ENCODE measurements at places on chromosomes 5 and 9. TPM values are rescaled to one million over a fixed set of nuclear protein-coding genes. Genes with fewer than 3 reads are reported as not detected.
A peak's percentile ranks its signal among the peaks of the same experiment; 100 is the strongest.

DNA sequence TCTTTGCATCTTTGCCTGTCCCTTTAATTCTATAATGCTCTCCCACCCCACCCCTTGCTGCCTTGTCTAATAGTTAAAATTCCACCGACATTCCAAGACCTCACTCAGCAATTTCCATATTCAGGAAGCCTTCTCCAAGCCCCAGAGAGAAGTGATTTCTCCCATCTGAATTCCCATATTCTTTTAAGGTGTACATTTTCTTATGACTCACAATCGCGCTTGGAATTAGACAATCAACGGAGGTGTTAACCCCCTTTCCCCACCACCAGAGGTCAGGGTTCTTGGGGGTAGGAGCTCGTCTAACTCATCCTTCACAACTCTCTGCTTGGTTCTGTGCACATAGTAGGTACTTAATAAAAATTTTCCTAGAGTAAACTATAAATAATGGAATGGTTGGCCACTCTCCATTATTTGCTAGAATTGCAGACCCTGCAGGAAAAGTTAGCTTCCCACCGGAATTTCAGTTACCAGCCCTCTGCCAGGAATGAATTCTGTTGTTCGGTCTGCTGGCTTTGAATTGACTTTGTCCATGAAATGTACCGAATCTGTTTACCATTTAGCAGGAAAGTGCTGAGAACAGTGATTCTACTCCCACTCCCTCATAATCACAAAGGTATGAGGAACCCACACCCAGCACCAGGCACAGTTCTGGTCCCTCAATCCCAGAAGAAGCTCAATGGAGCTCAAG lies 5.0 kb downstream of the KCNIP1 start:
- H3K4me3 ChIP-seq, result no peak overlapping the region
- H3K27ac ChIP-seq, result no peak overlapping the region

DNA sequence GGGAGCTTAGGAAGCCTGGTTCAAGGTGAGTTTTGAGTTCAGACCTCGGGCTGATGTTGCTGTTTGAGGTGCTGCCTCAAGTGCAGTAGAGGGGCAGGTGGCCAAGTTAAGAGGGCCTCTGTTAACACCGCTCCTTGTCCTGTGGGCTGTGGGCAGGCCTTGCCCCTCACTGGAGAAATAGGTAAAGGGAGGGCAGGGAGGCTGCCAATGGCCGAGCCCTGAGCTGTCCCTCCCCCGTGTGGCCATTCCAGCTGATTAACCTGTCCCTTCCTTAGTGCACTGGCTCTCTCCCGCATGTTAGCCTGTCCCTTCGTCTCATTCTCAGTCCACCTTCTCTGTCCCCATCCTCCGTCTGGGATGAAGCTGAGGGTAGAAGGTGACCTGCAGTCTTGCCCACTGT lies 21.4 kb downstream of the CNTFR start:
- no peak overlapping the region for H3K27ac ChIP-seq
- no peak overlapping the region for H3K4me3 ChIP-seq
- H3K27me3 ChIP-seq, result no peaks in the 10 kb centered on the region

The NDUFS4 gene
- 47.4 TPM for total RNA-seq

- H3K36me3 ChIP-seq, result no peaks in the 10 kb centered on the region
- no peak overlapping the region for H3K4me3 ChIP-seq
- peak overlapping the region; percentile 56 for H3K27ac ChIP-seq
- DNase-seq, result no peak
Observed at GRCh38 chr9:31908891-31909480, 475.5 kb upstream of the ACO1 start.

GRCh38 chr9:22416692-22417060 lies 29.9 kb upstream of the DMRTA1 start:
- no peak overlapping the region for H3K27ac ChIP-seq
- no peaks in the 10 kb centered on the region for H3K4me1 ChIP-seq
- no peak for DNase-seq
- H3K36me3 ChIP-seq, result no peaks in the 10 kb centered on the region

DNA sequence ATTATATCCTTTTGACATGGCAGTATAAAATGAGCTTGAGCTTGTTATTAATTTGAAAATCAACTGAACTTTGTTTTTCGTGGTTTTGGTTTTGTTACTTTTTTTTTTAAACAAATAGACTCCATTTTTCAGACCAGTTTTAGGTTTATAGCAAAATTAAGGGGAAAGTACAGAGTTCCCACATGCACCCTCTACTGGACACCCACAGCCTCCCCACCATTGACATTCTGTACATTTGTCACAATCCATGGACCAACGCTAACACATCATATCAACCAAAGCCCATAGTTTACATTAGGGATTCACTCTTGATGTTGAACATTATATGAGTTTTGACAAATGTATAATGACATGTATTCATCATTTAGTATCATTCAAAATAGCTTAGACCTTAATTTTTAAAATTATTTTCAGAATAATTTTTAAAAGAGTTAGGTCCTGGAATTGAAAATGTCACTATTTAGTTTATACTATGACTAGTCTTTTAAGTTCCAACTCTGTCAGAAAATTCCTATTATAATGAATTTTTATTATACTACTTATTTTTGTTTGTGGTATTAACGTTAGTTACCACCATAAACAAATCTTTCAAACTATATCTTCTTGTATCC lies 35.3 kb upstream of the JMY start:
- H3K4me1 ChIP-seq, result no peaks in the 10 kb centered on the region
- H3K4me3 ChIP-seq, result no peak overlapping the region
- H3K27ac ChIP-seq, result no peak overlapping the region
- H3K27me3 ChIP-seq, result no peaks in the 10 kb centered on the region
- no peaks in the 10 kb centered on the region for H3K36me3 ChIP-seq

GRCh38 chr9:110050925-110051355 lies 157.0 kb downstream of the C9orf152 start:
- no peaks in the 10 kb centered on the region for H3K27me3 ChIP-seq
- H3K36me3 ChIP-seq, result no peaks in the 10 kb centered on the region
- peaks cover 61% of the 10 kb centered on the region for H3K4me1 ChIP-seq
- H3K27ac ChIP-seq, result peak overlapping the region; percentile 93
- H3K4me3 ChIP-seq, result peak overlapping the region; percentile 92
- no peak for DNase-seq

The TAL2 gene
- not detected for total RNA-seq

DNA sequence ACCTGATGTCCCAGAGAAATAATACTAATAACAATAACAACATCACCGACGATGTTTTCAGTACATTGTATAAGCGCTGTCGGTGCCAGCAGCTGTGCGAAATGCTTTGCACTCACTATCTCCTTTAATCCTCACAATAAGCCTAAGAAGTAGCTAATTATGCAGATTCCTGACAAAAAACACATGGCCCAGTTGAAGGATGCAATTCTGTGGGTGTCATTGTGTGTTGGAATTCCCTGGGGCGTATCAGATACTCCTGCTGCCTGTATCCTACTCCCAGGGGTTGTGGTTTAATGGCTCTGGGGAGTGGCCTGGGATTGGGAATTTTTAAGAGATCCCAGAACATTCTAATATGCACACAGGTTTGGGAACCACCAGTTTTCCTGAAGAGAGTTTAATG lies 154.0 kb downstream of the RGS3 start:
- H3K4me1 ChIP-seq, result peaks cover 99% of the 10 kb centered on the region
- H3K36me3 ChIP-seq, result no peaks in the 10 kb centered on the region
- peak overlapping the region; percentile 39 for H3K27ac ChIP-seq
- no peak overlapping the region for H3K4me3 ChIP-seq
- no peak for DNase-seq

DNA sequence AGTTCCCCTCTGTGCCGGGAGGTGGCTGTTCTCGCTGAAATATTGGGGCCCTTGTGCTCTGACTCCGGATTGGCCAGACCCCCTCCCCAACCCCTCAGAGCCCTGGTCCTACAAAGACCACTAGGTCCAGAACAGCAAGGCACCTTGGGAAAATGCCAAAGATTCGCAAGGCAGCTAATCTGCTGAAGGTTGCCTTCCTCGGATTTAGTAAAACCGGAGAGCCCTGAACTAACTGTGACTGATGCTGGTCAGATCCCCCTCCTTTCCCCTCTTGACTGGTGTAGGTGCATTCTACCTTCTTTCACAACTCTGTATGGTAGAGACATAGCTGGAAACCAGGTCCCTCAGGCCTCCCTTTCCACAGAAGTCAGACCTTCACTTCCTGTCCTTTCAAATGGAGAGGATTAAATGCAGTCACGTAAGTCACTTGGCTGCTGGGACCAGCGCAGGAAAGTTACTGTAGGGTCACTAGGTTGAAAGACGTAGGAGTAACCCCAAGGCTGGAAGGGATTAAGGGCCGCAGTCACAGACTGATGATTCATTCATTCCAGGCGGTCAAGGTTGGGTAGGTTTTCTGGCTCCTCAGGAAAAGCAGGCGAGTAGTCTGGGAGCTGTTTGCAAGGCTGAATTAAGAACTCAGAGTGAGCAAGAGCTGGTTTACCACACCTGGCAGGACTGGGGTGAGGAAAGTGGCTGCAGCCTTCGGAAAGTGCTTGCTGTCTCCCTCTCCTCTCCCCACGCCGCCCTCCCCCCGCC lies 5.3 kb downstream of the BARX1 start:
- DNase-seq, result no peak
- H3K4me3 ChIP-seq, result no peak overlapping the region
- peaks cover 80% of the 10 kb centered on the region for H3K4me1 ChIP-seq
- no peaks in the 10 kb centered on the region for H3K36me3 ChIP-seq

The THBS4 gene
- 0.52 TPM for total RNA-seq

The FOXI1 gene
- not detected for total RNA-seq

The PCDHA6 gene
- 0.34 TPM for total RNA-seq

DNA sequence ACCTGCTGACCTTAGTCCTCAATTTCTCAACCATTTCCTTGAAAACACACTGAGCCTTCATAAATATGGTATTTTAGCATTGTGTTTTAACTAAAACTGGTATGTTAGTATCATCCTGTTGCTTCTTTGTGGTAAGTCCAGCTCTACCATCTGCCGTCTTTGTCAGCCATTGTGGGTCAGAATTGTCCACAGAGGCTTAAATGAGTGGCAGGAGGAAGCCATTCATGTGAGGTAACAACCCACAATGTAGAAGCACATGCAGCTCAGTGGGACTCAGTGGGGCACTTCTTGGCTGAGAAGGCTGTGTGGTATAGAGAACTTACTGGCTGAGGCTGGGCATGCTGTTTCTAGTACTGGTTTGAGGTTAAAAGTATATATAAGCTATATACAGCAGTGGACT lies 149.2 kb upstream of the NR3C1 start:
- no peak overlapping the region for H3K27ac ChIP-seq
- DNase-seq, result no peak
- H3K36me3 ChIP-seq, result no peaks in the 10 kb centered on the region
- H3K4me3 ChIP-seq, result no peak overlapping the region

The LURAP1L gene
- 16.9 TPM for total RNA-seq

GRCh38 chr5:137760719-137761516 lies 6.8 kb upstream of the HNRNPA0 start:
- no peak for DNase-seq
- H3K36me3 ChIP-seq, result no peaks in the 10 kb centered on the region
- H3K4me1 ChIP-seq, result no peaks in the 10 kb centered on the region

The LECT2 gene
- not detected for total RNA-seq

DNA sequence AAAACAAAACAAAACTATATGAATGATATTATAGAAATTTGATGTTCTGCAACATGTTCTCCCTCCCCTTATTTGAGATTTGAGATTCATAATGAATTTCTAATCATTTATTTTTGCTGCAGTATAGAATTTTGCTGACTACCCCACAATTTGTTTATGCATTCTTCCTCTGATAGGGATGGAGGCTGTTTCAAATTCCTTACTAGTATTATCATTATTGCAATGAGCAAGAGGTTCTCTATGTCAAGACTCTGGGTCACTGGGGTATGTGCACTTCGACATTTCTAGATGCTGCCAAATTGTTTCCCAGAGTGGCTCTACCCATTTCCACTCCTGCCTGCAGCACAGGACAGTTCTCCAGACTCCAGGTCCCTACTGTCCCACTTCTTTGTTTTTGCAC lies 54.9 kb upstream of the DAB2IP start:
- H3K36me3 ChIP-seq, result no peaks in the 10 kb centered on the region
- H3K4me1 ChIP-seq, result peaks cover 8% of the 10 kb centered on the region
- no peak for DNase-seq
- no peak overlapping the region for H3K4me3 ChIP-seq

DNA sequence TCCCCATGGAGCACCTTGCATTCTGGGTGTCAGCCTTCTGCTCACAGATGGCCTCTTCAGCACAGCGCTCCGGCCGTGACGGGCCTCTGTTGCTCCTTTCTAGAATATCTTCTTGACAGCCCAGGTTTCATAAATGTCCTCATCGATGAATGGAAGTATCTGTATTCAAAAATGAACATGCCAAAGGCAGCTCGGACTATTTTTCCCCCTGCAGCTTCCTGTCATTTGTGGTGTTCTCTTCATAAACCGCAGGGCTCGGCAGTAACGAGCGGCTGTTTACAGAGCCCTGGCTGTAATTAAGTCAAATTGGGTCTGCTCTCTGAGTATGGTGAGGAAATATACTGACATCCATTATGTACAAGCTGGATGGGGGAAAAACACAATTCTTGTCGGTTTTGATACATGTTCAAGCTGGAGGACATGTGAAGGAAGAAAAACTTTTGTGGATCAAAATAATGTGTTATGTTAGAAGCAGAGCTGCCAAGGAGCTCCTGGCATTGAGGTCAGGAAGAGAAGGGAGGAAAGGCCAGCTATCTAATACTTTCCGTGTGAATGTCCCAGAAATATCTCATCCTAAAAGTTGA lies 154.1 kb upstream of the CD180 start:
- no peaks in the 10 kb centered on the region for H3K27me3 ChIP-seq
- H3K36me3 ChIP-seq, result no peaks in the 10 kb centered on the region
- no peak overlapping the region for H3K4me3 ChIP-seq
- H3K4me1 ChIP-seq, result peaks cover 4% of the 10 kb centered on the region

The SLC6A18 gene
- total RNA-seq, result not detected

- H3K27me3 ChIP-seq, result no peaks in the 10 kb centered on the region
- no peak overlapping the region for H3K27ac ChIP-seq
- no peaks in the 10 kb centered on the region for H3K36me3 ChIP-seq
- no peak overlapping the region for H3K4me3 ChIP-seq
Observed at GRCh38 chr5:68172314-68172713, 43.2 kb upstream of the PIK3R1 start.

The TAF11L3 gene
- not detected for total RNA-seq

The TRIP13 gene
- total RNA-seq, result 5.4 TPM

DNA sequence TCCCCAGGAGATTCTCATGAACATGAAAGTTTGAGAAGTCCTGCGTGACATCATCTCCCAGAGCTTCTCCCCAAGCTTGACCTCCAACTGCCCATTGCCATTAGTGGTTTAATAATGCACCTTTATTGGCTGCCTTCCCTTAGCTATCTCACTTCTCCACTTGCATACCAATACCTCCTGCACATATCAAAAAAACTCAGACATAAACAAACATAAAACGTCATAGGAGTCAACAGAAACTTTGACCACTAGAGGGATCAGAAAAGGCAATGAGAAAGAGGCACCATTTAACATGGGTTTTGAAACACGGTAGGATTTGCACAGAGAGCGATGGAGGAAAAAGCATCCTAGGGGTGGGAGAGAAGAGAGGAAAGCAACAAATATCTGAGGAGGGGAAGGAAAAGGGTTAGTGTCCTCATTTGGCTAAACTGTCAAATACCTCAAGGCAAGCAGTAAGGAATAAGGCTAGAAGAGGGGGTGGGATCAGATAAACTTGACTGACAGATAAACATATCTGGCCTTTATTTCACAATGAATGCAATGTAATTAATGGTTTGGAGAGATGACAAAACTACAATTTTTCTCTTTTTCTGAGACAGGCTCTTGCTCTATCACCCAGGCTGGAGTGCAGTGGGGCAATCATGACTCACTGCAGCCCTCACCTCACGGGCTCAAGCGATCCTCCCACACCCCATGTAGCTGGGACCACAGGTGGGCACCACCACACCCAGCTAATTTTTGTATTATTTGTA lies 27.0 kb downstream of the GNAQ start:
- no peak overlapping the region for H3K27ac ChIP-seq
- H3K27me3 ChIP-seq, result no peaks in the 10 kb centered on the region
- peaks cover 76% of the 10 kb centered on the region for H3K4me1 ChIP-seq

- H3K36me3 ChIP-seq, result no peaks in the 10 kb centered on the region
- H3K4me3 ChIP-seq, result no peak overlapping the region
- H3K27ac ChIP-seq, result peak overlapping the region; percentile 37
- peak; percentile 63 for DNase-seq
- peaks cover 10% of the 10 kb centered on the region for H3K4me1 ChIP-seq
- no peaks in the 10 kb centered on the region for H3K27me3 ChIP-seq
Observed at GRCh38 chr5:135437796-135438560, 9.2 kb downstream of the DCANP1 start.

Measured in spleen (tissue), 13 donors.